ENCODE measurements at places on chromosomes 2 and 18.

DNA sequence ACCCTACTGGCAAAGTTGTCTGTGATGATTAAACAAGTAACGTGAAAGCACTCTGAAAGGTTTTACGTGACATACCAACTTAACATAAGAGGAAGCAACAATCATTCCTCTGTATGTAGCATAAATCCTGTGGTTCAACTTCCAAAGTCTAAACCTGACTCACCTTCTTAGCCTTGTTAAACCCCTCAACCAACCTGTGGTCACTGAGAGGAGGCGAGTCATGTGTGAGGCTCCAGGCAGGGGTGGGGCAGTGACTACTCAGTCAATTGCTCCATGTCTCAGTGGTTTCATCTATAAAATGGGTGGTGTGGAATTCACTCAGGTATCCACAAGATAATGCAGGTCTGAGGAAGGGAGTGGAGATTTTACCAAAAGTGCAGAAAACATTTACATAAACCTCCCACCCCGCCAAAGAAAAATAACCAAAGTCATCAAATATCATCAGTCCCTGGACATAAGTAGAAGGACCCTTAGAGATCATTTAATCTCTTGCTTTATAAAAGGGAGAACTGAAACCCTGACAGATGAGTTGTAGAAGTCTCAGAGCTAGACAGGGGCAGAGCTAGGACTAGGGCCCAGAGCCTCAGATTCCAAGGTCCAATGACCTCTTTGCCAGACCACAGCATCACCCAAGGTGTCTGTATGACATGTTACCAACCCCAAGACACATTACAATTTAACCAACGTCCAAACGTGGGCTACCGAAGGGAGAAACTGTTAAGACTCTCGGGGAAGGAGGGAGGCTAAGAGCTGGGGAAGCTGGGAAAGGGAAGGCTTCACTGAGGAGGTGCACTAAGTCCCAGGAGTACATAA is 3.7 kb upstream of the PCBP1 start:
- no peak for DNase-seq

GRCh38 chr2:60336442-60337141 is 216.9 kb downstream of the BCL11A start:
- no peak for DNase-seq

DNA sequence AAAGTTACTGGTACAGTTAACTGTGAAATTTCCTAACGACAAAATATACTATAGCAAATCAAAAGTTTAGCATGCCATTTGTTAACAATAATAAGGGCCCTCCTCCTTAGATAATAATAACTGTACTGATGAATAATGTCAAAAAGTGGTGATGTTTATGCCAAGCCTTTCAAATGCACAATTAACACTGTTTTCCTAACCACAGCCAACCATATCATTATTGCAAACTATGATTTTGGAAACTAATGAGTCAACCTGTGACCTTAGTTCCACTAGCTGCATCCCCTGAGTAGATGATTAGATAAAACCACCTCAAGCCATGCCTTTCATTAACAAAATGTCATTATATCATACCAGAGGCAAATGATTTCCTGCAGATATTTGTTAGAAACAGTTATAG is 25.1 kb upstream of the GPR75 start:
- no peak for DNase-seq

DNA sequence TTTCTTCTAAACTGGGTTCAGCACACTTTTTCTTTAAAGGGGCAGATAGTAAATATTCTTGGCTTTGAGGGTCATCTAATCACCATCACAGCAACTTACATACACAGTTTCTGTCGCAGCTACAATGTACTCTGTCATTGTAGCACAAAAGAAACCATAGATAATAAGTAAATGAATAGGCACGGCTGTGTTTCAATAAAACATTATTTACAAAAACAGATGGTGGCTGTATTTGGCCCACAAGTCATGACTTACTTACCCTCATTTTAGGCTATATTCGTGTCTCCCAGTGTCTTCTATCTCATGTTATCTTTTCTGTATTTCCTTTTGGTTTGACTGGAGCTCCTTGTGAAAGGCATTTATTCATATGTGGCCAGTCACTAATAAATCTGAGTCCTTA is 168.3 kb downstream of the MAP2 start:
- no peak for DNase-seq

DNA sequence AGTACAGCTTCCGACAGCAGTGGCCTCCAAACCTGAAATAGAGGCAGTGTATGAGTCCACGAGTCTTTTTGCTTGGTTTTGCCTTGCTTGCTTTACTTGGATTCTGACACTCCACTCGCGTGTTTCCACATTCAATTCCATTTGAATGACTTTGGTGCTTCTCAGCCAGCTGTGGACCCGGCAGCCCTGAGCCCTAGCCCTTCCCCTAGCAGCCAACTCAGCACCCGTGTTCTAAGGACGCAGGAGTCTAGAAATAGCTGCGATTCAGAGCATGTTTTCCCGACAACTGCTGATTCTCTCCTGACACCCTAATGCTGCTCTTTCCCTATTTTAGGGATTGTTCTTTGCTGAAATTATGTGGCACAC is 20.6 kb downstream of the LRRFIP1 start:
- DNase-seq, result no peak

- DNase-seq, result no peak
These were observed 26.2 kb downstream of the CYP27C1 start for GRCh38 chr2:127193967-127194280.
